ENCODE measurements at places on chromosomes 6 and 20.

DNA sequence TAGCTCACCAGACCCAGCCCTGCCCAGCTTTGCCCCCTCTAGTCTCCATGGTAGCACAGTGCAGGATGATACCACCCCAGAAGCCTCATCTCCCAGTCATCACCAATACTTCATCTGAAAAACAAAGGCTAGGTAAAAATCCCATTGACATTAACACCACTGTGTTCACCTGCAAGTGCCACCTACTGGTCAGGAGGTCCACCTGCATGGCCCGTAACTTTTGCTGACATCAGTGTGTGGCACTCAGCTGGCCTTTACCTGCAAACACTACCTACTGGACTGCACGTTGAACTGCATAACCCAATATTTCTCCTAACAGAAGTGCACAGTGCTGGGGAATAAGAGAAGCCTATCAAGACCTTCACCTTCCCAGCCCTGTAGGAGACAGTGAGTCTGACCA lies 234.7 kb upstream of the ADGRB3 start:
- DNase-seq = no peak

DNA sequence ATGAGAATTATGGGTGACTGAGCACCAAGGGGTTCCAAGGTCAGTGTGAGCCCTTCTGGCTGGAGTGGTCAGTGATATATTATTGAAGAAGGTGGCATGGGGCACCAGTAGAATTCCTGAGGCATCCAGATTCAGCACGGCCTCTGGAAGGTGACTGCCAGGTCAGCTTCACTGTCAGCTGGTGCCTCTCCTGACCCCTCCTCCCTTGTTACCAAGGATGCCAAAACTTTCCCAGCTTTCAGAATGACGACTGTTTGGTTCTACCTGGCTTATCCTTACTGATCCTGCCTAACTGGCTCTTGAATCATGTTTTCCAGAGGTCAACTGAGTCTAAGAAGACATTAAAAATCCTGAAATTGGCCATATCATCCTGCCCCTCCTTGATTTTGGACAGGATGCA lies 189.2 kb upstream of the AGPAT4 start:
- DNase-seq = no peak

- no peak for DNase-seq
Observed at GRCh38 chr6:111662072-111662793, 56.6 kb upstream of the TRAF3IP2 start.

DNA sequence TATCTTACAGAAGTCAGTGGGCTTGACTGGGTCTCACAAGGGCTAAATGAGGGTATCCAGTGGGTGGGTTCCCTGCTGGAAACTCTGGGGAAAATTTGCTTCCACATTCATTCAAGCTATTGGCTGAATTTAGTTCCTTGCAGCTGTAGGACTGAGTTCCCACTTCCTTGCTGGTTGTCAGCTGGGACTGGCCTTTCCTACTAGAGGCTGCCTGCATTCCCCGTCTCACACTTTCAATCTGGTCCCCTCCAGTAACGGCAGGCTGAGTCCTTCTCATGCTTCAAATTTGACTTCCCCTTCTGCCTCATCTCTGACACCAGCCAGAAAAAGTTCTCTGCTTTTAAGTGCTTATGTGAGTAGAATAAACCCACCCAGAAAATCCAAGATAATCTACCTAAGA lies 4.4 kb downstream of the CSNK2A1 start:
- no peak for DNase-seq

- DNase-seq = no peak
Observed at GRCh38 chr6:120254651-120255050, 905.1 kb upstream of the MAN1A1 start.

Data from stimulated activated CD8-positive, alpha-beta memory T cell treated with anti-CD3 and anti-CD28 coated beads, Interleukin-15, amount 100 ng/mL, for 48 hours (primary cell).